Uterus (tissue), 4 donors: ENCODE measurements at places on chromosomes 5 and 9.
A peak's percentile ranks its signal among the peaks of the same experiment; 100 is the strongest.

DNA sequence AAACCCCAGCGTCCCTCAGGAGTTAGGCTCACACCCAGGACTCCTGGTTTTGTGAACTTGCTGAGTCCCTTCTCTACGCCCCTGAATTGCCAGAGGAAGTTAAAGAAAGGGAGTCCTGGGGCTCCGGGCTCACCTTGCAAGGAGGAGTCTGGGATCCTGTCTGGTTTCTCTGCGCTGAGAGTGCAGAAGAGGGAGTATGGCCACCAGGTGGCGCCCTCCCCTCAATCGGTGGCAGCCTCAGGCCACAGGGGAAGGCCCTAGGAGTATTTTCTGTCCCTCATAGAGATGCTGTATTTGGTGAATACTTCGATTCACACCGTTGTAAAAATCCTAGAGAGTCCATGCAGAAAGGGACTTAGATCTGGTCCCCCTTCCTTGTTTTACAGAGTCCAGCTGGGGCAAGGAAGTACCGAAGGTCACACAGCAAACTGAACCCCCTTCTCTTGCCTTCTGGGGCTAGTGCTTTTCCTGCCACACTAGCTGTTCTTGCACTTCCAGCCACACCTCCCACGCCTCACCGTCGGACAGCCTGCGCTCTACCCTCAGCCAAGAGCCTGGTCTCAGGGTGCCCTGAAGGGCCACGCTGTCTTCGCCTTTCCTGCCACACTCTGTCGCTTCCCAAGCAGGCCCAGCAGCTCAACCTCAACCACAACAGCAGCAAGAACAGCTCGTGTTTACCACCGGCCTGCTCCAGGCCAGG lies 10.2 kb downstream of the HAND1 start:
- peak; percentile 55 for DNase-seq

DNA sequence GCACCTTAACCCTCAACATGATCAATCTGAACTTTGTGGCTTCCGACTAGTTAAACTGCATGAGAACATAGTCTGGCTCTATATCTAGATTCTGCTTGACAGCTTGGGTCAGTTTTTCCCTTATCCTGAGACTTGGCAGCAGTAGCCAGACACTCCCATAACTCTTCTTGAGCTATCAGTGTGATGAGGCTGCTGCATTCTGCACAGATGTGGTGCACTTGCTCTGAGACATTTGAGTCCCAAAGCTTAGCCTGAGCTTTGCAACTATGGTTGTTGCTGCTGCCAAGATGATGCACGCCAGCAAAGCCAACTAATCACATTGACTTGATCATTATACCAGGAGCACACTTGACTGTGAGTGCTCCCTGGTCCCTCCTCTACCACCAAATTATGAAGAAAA lies 36.2 kb downstream of the MOCS2 start:
- peak; percentile 21 for DNase-seq

DNA sequence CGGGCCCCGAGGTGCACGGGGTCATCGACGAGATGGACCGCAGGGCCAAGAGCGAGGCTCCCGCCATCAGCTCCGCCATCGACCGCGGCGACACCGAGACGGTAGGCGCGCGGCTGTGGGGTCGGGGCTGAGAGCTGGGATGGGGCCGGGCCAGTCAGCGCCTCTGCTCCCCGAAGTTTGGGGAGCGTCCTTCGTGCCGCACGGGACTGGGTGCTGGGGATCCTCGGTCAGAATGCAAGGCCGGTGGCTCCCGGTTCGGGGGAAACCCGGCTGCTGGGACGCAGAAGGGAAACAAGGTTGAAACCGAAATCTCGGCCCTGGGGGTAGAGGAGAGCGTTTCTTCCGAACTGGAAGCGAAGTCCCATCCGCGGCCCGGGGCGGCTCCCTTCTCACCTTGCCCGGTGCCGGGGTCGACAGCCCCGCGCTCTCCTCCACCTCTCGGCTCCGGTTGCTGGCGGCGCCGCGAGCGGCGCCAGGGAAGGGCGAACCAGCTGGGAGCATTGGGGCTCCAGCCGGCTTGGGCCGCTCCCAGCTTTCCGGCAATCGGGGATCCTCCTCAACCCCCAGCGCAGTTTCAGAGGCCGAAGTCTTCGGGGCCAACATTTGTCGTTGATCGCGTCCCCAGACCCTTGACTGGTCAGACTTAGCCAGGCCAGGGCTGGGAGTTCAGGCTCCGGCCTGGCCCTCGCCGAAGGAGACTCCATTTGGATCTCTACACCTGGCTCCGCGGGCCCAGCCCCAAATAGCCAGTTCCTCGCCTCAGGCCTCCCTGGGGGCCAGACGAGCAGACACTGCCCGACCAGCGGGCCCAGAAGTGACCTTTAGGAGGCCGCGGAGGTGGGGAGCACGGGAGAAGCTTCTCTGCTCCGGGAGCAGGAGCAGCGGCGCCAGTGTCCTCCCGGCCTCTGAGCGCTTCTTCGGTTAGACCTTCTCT lies 1.1 kb downstream of the LHX2 start:
- no peak for DNase-seq

DNA sequence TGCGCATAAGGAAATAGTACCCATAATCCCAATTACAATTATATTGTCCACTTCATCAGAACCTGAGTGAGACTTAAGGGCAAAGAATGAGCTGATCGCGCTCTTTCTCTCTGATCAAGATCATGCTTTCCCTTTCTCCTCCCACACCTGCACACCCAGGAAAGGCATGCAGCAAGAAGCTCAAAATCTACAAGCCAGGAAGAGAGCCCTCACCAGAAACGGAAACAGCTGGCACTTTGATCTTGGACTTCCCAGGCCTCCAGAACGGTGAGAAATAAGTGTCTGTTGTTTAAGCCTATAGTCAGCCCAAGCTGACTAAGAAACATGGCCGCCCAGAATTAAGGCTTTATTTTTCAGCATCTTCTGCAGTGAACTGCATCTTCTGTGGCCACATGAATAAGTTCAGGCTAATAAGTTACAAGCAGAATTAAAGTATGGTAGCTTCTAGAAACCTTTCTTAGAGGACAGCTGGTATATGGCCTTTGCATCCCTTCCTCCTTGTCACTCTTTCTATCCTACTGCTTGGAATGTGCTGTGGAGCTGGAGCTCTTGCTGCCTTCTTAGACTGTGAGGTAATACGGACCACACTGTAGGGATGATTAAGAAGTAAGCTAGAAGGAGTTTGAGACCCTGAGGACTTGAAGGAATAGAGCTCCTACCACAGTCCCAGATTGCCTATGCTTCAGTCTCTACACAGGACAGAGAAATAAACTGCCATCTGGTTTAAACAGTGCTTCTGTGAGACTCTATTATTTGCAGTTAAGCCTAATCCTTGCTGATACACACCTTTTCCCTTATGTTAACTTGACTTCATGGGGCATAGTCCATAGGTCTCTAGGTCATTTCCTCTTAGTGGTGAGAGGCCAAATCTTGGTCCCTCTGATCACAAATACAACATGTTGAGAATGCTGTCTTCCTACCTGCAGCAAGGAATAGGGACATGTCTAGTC lies 17.2 kb downstream of the OR2S2 start:
- DNase-seq, result no peak

- DNase-seq, result no peak
Observed at GRCh38 chr5:110219769-110220168, 506.7 kb downstream of the TMEM232 start.

GRCh38 chr5:2168601-2169429 lies 286.1 kb upstream of the IRX4 start:
- DNase-seq, result no peak

GRCh38 chr5:96984506-96985192 lies 48.8 kb downstream of the LNPEP start:
- no peak for DNase-seq

- DNase-seq, result no peak
Observed at GRCh38 chr5:54526604-54527288, 9.2 kb downstream of the SNX18 start.

DNA sequence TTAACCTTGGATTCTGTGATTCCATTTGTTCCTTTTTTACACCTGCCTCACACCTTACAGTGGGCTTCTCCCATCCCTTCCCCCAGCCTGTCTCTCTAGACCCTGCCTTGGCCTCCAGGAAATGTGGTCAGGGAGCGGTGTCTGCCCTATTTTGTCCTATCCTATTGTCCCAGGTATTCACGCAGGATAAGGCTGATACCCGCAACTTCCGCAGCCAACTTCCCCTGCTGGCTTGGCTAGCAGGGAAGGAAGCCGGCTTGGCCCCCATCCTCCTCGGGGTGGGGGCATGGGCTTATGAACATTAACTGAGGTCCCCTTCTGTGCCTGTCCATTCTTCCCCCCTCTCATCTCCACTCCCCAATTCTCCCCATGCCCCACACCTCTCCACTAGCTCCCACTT lies 3.5 kb downstream of the CSF1R start:
- peak; percentile 6 for DNase-seq

DNA sequence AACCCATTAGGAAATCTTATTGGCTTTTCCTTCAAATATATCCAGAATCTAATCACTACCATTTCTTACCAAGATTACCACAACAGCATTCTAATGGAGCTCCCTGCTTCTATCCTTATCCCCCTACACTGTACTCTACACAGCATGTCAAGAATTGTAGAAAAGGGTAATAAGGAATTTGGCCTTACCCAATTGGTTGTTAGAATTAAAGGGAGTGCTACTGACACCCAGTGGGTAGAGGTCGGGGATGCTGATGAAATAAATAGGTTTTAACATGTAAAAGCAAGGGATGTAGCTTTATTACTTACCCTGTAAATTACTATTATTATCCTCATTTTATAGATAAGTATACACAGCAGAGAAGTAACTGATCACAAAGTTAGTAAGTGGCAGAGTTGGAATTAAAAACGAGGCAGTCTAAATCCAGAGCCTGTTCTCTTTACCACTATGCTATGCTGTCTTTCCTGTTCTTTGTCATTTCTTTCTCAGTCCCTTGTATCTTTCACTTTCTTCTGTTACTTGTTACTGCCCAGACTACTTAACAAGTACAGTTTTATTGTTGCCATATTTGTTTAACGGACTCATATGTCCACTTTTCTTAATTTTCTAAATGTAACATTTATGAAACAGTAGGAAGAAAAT lies 10.5 kb downstream of the SLC38A9 start:
- no peak for DNase-seq

DNA sequence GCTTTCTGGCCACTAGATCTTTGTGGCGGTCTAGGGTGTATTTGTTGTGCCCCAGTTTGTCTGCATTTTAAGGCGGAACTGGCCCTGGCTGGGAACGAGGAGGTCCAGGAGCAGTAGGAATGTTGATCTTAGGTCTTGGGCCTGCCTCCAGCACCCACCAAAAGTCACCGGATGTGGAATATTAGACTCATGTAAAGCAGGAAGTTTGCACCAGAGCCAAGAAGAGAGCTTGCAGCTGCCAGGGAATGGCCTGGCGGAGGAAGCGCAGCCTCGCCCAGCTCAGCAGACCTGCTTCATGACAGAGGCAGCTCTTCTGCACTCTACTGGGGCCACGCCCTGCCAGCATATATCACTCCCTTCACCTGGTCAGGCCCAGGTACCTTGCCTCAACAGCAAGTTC lies 3.3 kb downstream of the GPX3 start:
- peak; percentile 69 for DNase-seq

DNA sequence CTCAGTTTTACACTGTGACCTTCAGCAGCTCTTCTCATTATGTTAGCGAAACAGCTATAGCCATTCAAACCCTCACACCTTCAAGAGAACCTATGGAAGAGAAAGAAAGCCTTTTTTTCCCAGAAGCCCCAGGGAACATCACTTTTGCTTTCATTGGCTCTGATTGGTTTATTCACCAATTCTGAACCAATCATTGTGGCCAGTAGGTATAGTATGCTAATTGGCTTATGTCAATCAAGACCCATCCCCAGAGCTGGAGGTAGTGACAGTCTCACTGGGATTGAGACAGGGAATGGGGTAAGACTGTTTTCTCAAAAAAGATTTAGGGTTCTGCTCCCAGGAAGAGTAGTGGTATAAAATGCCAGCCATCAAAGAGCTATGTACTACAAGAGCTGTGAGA lies 74.1 kb upstream of the FSD1L start:
- DNase-seq, result no peak

- no peak for DNase-seq
Observed at GRCh38 chr9:125949703-125950460, 202.7 kb downstream of the PBX3 start.

DNA sequence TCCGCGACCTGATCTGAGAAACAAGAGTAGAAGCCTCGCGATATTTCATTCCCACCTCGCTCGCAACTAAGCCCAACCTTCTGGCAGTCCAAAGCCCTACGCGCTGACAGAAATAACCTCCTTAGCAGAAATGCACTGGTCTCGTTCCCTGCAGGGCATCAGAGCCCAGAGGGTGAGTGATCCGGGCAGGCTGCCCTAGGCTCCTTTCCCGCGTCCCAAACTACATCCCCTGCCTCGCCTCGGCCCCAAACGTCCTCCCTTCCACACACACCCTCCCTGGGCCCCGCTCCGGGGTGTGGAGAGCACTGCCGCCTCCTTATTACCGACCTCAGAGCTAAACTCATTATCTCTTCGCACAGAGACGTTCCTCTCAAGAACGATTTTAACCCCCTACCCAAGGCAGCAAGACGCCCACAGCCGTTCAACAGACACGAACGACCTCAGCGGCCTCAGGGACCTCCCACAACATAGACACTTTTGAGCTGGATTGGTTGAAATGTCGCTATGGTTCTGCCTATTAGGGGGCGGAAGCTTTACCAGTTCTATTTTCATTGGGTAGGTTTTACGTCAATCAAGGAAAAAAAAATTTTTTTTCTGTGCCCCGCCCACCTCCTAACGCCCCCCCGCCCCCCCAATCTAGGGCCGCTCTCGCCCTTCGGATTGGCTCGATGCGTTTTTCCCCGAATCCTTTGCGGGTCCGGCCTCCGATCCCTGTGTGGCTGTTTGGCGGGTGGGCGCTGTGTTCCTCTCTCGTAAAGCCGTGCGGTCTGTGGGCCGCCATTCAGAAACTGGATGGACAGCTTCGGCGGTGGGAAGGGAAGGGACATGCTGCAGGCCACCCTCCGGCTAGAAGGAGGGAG lies at the start of gene CETN3:
TSS of gene CETN3 (minus strand) at position 439 of the 860 bp plus-strand sequence. CDS start at position 344, 95 bp downstream.
- peak; percentile 92 for DNase-seq
